Mesothelial cell of epicardium (in vitro differentiated cells): ENCODE measurements at places on chromosomes 16 and 17. TPM values are rescaled to one million over a fixed set of nuclear protein-coding genes. Genes with fewer than 3 reads are reported as not detected.

- H3K4me1 ChIP-seq, result peaks cover 50% of the 10 kb centered on the region
- H3K4me3 ChIP-seq, result no peak overlapping the region
- H3K27ac ChIP-seq, result peak overlapping the region; percentile 77
- H3K36me3 ChIP-seq, result peaks cover 17% of the 10 kb centered on the region
These were observed 35.6 kb downstream of the CLEC16A start for GRCh38 chr16:10979717-10980601.

GRCh38 chr16:48622456-48623303 is 12.7 kb upstream of the N4BP1 start:
- peaks cover 14% of the 10 kb centered on the region for H3K27me3 ChIP-seq
- no peak overlapping the region for H3K27ac ChIP-seq
- H3K36me3 ChIP-seq, result no peaks in the 10 kb centered on the region
- peaks cover 9% of the 10 kb centered on the region for H3K4me1 ChIP-seq
- H3K4me3 ChIP-seq, result peak overlapping the region; percentile 60
- no peak for DNase-seq

DNA sequence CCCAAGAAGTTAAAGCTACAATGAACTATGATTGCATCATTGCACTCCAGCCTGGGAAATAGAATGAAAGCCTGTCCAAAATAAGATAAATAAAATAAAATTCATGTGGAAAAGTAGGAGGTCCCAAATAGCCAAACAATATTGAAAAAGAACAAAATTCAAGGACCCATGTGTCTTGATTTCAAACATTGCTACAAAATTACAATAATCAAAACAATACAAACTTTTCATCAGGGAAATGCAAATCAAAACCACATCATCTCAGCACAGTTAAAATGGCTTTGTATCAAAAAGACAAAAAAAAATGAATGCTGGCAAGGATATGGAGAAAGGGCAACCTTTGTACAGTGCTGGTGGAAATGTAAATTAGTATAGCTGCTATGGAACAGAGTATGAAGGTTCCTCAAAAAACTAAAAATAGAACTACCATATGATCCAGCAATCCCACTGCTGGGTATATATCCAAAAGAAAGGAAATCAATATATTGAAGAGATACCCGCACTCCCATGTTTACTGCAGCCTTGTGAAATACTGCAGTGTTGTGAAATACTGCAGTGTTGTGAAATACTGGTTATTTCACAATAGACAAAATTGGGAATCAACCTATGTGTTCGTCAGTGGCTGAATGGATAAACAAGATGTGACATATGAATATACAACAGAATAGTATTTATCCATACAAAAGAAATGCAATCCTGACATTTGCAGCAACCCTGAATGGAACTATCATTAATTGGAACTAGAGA is 24.5 kb upstream of the ZNF287 start:
- no peaks in the 10 kb centered on the region for H3K4me1 ChIP-seq
- DNase-seq, result no peak
- no peaks in the 10 kb centered on the region for H3K36me3 ChIP-seq
- peaks cover 31% of the 10 kb centered on the region for H3K27me3 ChIP-seq
- H3K27ac ChIP-seq, result no peak overlapping the region

GRCh38 chr17:6496640-6497441 is 52.6 kb downstream of the PIMREG start:
- peaks cover 13% of the 10 kb centered on the region for H3K4me1 ChIP-seq
- no peaks in the 10 kb centered on the region for H3K36me3 ChIP-seq
- peaks cover 36% of the 10 kb centered on the region for H3K27me3 ChIP-seq
- no peak overlapping the region for H3K27ac ChIP-seq

The KCNH6 gene
- total RNA-seq, result 0.16 TPM in 1 of 3 replicates, not detected in the others

The OVCA2 gene
- total RNA-seq, result 17.3 to 24.8 TPM (median 24.5 TPM) in 3 replicates

The TMEM98 gene
- total RNA-seq, result 205 to 216 TPM (median 206 TPM) in 3 replicates

The ALDOC gene
- total RNA-seq, result 22.6 to 24.6 TPM (median 22.6 TPM) in 3 replicates

DNA sequence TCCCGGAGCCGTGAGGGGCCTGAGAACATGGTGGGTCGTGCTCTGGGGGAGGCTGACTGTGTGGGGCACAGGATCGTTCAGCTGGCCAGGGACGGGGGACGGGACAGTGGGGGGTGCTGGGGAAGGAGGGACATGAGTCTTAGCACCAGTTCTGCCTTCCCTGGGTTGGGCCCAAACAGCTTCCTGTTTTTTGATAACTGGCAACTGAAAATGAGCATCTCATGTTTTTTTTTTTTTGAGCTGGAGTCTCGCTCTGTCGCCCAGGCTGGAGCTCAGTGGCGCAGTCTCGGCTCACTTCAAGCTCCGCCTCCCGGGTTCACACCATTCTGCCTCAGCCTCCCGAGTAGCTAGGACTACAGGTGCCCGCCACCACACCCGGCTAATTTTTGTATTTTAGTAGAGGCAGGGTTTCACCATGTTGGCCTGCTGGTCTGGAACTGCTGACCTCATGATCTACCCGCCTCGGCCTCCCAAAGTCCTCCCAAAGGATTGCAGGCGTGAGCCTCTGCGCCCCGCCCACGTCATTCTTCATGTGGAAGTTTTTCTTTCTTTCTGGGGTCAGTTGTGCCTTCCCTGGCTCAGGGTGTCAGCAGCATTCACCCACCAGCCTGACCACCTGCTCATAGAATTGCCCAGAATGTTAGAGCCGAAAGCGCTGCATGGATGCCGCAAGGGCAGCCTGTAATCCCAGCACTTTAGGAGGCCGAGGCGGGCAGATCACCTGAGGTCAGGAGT is 6.4 kb downstream of the ASPSCR1 start:
- H3K36me3 ChIP-seq, result peaks cover 16% of the 10 kb centered on the region
- H3K27me3 ChIP-seq, result no peaks in the 10 kb centered on the region
- no peak for DNase-seq
- peaks cover 12% of the 10 kb centered on the region for H3K4me1 ChIP-seq
- H3K27ac ChIP-seq, result no peak overlapping the region

DNA sequence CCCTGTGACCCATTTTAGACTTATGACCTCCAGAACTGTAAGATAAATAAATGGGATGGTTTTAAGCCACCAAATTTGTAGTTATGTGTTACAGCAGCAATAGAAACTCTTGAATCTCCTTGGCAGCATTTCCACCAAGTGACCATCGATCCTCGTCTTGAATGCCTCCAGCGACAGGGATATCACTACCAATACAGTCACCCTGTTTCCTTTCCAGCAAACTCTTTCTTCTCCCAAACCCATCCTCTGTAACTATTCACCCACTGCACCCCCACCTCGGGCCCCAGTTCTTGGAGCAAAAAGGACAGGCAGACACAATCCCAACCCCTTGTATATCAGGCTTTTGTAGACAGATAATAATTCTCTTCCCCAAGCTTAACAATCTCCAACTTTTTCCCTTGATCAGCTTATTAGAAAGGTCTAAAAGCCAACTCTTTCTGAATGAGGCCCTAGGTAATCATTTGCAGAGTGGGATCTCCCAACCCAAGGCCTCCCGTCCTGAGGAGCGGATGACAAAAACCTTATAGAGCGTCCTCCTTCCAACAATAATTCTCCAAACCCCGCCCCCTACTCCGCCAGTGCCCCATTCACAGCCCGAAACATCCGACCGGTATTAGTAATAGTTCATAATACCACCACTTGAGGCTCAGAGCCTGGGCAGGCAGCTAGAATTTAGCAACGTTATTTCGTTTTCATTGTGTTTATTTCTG is 14.7 kb upstream of the PLLP start:
- H3K27ac ChIP-seq, result no peak overlapping the region
- DNase-seq, result peak; percentile 55
- H3K4me1 ChIP-seq, result no peaks in the 10 kb centered on the region
- H3K36me3 ChIP-seq, result no peaks in the 10 kb centered on the region
